Osteocyte (in vitro differentiated cells): ENCODE measurements at places on chromosomes 11 and 22. TPM values are rescaled to one million over a fixed set of nuclear protein-coding genes. Genes with fewer than 3 reads are reported as not detected.

Gene SLC22A25
- not detected in 2 replicates for total RNA-seq

- H3K4me1 ChIP-seq: no peaks in the 10 kb centered on the region
- peaks cover 4% of the 10 kb centered on the region for H3K27me3 ChIP-seq
- no peak for DNase-seq
- no peak overlapping the region for H3K4me3 ChIP-seq
- no peak overlapping the region for H3K27ac ChIP-seq
- H3K36me3 ChIP-seq: no peaks in the 10 kb centered on the region
Observed at GRCh38 chr11:88104408-88104807, 70.8 kb downstream of the RAB38 start.

Gene WEE1
- 77.8 and 111 TPM in 2 replicates for total RNA-seq

DNA sequence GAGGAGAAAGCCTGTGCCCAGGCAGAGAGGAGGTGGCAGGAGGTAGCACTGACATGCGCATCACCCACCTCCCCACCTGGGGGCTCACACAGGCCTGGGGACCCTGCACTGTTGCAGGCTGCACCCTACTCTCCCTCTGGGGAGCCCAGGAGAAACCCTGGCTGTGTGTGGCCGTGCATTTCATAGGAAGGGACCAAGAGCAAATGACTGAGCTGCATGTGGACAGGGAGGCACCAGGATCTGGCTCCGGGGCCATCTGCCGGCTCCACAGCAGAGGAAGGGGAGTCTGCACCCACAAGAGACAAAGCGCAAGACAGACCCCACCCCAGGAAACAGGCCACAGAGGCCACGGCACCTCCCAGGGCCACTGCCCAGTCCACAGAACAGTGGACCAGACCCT is 22.7 kb downstream of the BID start:
- no peaks in the 10 kb centered on the region for H3K4me1 ChIP-seq
- no peaks in the 10 kb centered on the region for H3K27me3 ChIP-seq
- DNase-seq: no peak

Gene SHANK3
- total RNA-seq: 4.7 and 4.8 TPM in 2 replicates

DNA sequence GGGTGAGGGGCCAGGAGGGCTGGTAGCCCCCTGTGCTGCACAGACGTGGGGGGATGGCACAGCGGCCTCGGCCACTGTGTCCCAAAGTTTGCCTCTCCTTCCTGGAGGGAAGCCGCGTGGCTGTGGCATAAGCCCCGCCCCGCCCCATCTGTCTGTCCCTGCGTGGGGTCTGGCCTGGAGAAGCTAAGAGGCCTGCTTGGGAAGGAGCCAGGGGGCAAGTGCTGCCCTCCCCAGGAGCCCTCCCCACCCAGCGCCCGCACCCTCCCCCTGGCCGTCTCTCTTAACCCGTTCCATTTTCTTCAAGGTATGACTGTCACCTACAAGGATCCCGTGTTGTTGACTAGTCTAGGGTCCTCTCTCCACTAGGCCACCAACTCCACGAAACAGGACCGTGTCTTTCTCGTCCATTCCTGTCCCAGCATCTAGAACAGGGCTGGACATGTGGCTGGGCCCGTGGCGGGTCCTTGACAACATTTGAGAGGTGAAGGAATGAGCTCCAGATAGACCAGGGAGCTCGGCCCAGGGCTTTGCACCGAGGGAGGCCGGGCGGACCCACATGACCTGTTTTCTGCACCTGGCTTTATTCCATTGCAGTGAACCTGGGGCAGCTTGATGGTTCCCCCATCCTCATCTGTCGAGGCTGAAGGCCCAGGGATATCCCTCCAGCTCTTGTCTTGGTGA is 428.0 kb downstream of the TBC1D22A start:
- no peak overlapping the region for H3K4me3 ChIP-seq
- no peaks in the 10 kb centered on the region for H3K4me1 ChIP-seq
- H3K27me3 ChIP-seq: no peaks in the 10 kb centered on the region
- no peak overlapping the region for H3K27ac ChIP-seq

DNA sequence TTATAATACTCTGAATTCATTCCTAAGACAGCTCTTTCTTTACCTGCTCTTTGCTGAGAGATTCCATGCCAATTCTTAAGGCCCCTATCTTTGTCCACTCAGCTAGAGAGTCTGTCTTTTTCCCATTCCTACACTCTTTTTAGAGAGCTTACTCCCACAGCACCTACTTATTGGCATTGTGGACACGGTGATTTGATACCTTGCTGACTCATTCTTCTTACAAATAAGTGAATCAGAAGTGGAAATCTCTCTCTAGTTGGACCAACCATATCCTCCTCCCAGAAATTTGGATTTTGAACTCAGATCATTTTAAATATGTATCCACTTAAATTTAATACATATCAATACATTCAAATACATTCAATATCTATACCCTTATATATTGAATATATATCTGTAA is 32.5 kb upstream of the OR6M1 start:
- H3K27ac ChIP-seq: no peak overlapping the region
- H3K36me3 ChIP-seq: no peaks in the 10 kb centered on the region
- H3K4me1 ChIP-seq: no peaks in the 10 kb centered on the region
- no peak overlapping the region for H3K4me3 ChIP-seq
- H3K27me3 ChIP-seq: no peaks in the 10 kb centered on the region

Gene MICAL3
- 44.2 and 47.9 TPM in 2 replicates for total RNA-seq

Gene CREB3L1
- 77.0 and 78.6 TPM in 2 replicates for total RNA-seq

Gene THYN1
- total RNA-seq: 32.6 and 33.9 TPM in 2 replicates

Gene OMP
- total RNA-seq: not detected in 2 replicates

Gene SPDYC
- total RNA-seq: not detected in 2 replicates

Gene PRCP
- total RNA-seq: 55.5 and 64.5 TPM in 2 replicates

- H3K36me3 ChIP-seq: no peaks in the 10 kb centered on the region
- H3K27me3 ChIP-seq: no peaks in the 10 kb centered on the region
- no peak overlapping the region for H3K4me3 ChIP-seq
- H3K27ac ChIP-seq: no peak overlapping the region
- H3K4me1 ChIP-seq: no peaks in the 10 kb centered on the region
Observed at GRCh38 chr11:6095798-6096197, 11.7 kb upstream of the OR56B4 start.
